ENCODE measurements at places on chromosomes 1 and 21.
A peak's percentile ranks its signal among the peaks of the same experiment; 100 is the strongest.

GRCh38 chr1:37305108-37305507, 169.3 kb upstream of the ZC3H12A start:
- DNase-seq = no peak

DNA sequence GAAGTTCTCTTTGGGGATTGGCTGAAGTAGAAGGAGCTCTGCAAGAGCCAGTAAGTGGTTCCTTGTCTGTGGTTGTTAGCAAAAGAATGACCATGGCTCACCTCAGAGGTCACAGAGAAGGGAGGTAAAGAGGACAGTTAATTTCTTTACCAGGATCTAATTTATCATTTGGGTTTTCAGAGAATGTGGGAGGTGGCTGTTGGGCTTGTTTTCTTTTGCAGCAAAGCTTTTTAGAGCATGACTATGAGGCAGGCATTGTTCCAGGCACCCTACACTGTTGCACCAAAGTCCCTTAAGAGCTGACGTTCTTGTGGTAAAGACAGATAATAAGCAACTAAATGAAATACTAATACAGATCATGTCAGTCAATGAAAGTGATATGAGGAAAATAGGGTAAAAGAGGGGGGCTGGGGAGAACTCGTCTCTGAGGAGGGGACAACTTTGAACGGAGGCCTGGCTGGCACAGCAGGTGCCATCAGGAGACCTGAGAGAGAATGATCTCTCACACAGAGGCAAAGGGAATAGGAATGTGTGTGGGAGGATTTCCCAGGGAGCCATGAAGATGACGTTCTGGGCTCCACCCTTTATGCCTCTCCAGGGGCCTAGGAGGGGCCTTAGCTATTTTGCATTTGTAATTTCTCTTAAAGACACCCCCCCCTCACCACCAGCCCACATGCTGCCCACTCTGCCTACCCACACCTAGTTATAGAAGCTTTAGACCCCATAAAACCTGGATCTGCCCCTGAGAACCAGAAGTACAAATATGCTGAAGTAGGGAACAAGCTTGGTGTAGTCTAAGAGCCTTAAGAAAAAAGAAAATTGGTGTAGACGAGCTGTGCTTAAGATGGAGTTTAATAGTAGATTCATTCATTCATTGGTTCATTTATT, 177.5 kb downstream of the ROR1 start:
- no peak for DNase-seq

DNA sequence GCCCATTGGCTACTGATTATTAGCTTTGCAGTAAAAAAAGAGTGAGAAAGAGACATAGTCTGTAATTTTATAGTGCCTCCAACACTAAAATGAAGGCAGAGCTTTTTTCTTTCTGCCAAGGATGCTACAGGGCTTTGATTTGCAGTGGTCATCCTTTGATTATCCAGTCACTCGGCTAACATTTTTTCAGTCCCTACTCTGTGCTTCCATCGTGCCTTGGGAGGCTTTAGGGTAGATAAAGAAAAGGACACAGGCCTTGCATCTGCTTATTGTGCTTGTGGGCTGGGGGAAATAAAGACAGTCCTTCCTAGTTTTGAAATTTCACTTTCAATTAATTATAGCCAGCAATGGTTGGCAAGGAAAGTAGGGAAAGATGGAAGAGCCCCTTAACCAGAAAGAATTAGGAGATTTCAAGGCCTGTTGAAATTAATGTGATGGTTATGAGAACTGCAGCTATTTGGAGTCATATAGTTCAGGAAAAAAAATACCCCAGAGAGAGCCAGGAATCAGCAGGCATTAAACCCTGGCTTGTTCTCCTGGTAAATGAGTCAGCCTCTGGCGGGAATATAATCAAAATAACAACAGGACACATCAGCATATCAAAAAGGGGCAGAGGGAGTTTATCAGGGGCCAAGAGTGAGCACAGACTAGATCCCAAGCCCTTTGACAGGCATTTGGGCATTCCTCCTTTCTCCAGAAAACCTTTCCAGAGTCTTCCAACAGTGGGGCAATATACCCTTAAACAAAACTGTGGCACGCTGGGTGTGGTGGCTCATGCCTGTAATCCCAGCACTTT, 27.4 kb downstream of the CACHD1 start:
- no peak for DNase-seq

- no peak for DNase-seq
These were observed 33.0 kb downstream of the MAST2 start for GRCh38 chr1:45836451-45836850.

DNA sequence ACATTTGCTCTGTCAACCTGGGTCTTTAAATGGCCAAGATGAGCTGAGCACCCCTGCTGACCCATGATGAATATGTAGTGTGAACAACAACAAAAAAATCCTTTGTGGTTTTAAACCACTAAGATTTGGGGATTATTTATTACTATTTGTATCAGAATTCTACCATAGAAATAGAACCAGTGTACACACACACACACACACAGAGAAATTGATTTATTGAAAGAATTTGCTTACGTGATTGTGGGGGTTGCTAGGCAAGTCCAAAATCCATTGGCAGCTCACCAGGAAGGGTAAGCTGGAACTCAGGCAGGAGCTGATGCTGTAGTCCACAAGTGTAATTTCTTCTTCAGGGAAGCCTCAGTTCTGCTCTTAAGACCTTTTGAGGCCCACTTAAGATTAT, 82.5 kb upstream of the MAP1LC3C start:
- no peak for DNase-seq

DNA sequence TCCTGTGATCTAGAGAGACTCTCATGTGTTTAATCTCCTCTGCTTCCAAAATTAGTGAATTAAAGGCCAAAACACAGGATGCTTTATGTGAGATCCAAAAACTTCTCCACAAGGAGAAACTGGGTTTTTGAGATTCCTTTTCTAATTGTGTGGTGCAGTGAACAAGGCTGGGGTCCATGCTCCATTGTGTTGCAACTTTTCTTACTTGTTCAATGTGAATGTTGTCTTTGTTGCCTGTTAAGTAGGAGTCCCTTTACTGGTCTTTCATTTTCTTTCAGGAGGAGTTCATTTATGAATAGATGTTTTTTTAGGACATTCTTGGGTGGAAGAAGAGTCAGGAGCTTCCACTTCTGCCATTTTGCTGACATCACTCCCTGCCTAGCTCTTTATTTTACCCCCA, 40.6 kb upstream of the CFHR3 start:
- DNase-seq = no peak

DNA sequence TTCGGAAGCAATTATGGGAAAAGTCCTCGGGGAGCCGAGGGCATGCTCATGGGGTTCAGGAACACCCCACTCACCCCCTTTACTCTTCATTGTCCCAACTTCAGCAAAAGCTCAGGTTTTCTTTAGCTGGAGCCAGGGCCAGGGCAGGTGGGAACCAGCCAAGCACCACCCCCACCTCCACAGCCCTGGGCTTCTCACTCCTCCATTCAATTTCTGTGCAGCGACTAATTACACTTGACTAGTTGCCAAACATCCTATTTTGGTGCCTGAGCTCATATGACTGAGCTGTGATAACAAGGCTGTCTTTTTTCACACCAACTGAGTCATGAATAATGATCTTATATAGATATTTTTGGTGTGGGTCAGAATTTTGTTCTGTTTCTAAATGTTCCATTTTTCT, 257.2 kb upstream of the AJAP1 start:
- no peak for DNase-seq

GRCh38 chr21:29441651-29442050, 142.9 kb downstream of the BACH1 start:
- DNase-seq = no peak

GRCh38 chr1:162178432-162178831, 108.9 kb downstream of the NOS1AP start:
- no peak for DNase-seq

GRCh38 chr21:16419188-16419921, 689.6 kb downstream of the USP25 start:
- DNase-seq = no peak

DNA sequence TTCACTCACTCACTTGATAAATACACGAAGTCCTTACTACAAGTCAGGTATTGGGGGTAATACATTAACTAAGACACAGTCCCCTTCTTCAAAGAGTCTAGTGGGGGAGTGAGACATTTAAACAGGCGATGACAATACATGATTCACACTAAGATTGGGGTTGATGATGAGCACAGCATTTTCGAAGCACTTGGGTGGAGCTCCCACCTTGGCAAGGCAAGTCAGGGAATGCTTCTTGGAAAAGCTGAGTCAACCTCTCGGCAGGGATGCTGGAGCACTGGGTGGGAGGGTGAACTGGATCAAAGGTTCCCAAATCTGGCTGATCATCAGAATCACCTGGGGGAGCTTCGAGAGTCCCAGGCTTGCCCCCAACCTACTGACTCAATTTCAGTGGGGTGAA, 57.9 kb upstream of the ENAH start:
- no peak for DNase-seq

- DNase-seq = no peak
These were observed 3.1 kb downstream of the ASCL5 start for GRCh38 chr1:201123866-201124265.

DNA sequence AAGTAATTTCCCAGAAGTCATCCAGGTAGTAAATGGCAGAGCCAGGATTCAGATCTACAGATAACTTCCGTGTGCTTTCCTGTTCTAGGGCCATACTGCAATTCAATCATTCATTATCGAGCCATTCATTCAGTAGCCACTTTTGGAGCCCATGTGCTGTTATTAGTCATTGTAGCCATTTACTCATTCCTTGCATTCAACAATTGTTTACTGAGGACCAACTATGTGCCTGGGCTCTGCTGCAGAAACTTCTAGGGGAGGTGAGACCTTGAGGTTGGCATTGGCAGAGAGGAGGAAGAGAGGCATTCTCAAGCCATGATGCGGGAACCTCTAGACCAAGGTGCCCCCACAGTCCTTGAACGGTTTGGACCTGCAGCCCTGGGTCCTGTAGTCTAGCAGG, 27.9 kb downstream of the EPHB2 start:
- DNase-seq = no peak

DNA sequence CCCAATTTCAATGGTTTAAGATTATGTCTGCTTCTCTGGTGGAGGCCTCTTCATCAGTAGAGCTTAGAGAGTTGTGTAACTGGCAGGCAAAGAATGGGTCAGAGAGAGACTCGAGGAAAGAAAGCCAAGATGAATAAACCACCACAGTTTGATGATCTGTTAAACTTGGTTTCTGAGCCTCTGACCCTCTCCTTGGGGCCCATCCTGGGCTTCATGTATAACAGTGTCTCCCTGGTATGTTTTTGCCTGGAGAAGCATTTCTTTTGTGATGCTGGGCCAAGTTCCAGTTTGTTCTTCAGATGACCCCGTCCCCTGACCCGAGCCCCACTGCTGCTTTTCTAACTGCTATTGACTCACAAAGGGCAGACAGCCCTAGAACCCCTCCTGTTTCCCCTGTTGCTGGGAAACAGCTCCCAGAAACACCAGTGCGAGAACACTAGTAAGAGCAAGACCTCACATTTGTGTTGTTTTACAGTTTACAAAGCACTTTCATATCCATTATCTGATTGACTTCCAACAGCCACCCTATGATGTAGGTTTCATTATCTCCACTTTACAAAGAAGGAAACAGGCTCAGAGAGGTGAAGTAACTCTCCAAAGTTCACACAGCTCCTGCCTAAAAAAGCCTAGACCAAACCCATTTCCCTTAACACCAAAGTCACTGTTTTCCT, 9.0 kb downstream of the CD2 start:
- DNase-seq = peak; percentile 78

DNA sequence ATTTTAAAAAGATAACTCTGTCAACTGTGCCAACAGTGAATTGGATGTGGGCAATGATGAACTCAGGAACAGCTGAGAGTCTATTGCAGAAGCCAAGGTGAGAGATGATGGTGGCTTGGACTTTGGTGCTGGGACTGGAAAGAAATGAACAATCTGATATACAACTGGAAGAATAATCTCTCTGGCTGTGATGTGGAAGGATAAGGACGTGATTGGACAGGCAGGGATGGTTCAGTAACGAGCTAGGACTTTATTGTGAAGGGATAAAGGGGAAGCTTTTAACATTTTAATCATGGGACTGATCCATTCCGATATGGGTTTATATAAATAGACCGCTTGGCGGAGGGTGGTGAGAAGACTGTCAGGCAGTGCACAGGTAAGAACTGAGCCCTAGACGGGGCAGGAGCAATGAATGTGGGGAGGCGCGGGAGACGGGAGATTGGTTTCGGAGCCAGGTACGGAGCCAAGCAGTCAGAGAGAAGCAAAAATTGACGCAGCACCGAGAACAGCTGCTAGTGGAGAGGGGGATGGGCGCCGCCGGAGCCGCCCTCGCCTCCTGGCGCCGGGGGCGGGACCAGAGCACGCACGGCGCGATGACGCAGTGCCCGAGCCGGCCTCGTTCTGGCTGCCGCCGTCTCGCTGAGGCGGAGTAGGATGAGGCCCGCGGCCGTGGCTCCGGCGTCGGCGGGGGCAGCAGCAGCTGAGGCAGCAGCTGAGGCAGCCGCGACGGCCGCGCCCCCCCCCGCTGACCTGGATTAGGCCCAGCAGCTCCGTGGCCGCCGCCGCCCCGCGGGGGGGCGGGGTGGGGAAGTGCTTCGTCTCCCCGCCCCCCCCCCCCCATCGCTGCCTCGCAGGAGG, at the start of gene RNF11:
Gene RNF11, plus strand, starts transcription at position 601 of the 858 bp plus-strand sequence. CDS start 484 bp downstream, outside the sequence.
- peak; percentile 93 for DNase-seq

DNA sequence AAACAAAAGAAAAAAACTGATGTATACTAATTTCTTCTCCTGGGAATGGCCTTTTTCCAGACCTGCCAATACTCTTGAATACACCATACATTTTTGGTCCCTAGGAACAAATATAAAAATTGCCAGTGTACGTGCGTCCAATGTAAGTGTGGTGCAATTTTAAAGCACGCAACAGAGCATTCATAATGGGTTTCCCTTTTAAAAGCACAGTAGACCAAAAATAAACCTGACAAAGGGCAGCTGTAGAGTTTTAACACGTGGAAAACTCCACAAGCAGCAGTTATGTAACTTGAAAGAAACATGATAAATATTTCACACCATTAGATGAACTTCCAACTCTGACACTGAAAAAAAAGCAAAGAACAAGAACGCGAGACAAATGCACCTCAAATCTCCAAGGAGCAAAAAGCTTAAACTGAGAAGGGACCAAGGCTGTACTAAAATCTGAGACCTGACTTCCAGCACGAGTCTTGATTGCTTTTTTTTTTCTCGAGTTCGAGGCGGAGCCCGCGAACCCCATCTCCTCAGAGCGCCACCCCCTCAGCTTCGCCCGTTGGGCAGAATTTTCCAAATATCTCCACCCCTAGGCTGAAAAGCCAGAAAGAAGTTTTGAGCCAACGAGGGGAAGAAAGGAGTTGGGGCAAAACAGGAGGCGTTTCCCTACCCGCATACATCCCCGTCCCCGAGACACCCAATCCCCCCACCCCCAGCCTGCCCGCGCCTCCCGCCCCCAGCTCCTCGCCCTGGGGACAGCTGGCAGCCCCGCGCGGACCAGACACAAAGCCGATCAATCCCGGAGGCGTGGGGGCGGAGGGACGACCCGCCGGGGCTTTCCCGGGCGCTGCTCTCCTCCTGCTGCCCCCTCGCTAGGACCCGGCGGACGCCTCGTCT, at the start of gene JAM2:
Gene JAM2, plus strand, starts transcription at position 599 of the 891 bp plus-strand sequence. CDS start 564 bp downstream, outside the sequence.
- DNase-seq = peak; percentile 61

GRCh38 chr1:22452481-22452957, 868 bp downstream of the ZBTB40 start:
- no peak for DNase-seq

DNA sequence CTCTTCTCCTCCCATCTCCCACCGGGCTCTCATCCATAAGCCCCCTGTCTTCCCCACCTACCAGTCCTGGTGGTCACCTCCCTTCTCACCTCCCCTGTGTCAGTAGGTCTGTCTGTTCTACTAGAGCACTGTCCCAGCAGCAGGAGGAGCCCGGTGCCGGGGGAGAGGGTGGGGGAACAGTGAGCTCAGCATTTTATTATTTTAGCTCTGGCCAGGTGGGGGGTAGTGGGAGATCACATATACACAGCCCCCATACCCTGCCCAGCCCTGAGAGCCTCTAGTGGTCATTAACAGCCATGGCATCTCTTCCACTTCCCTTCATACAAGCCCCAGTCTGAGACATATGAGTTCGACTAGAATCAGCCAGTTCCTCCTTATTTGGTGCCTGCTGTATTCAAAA, at the start of gene TMOD4:
Gene TMOD4, minus strand, starts transcription at position 119 of the 400 bp plus-strand sequence. CDS start 1,106 bp downstream, outside the sequence.
- DNase-seq = no peak
